ENCODE measurements at places on chromosomes 7 and 10.

DNA sequence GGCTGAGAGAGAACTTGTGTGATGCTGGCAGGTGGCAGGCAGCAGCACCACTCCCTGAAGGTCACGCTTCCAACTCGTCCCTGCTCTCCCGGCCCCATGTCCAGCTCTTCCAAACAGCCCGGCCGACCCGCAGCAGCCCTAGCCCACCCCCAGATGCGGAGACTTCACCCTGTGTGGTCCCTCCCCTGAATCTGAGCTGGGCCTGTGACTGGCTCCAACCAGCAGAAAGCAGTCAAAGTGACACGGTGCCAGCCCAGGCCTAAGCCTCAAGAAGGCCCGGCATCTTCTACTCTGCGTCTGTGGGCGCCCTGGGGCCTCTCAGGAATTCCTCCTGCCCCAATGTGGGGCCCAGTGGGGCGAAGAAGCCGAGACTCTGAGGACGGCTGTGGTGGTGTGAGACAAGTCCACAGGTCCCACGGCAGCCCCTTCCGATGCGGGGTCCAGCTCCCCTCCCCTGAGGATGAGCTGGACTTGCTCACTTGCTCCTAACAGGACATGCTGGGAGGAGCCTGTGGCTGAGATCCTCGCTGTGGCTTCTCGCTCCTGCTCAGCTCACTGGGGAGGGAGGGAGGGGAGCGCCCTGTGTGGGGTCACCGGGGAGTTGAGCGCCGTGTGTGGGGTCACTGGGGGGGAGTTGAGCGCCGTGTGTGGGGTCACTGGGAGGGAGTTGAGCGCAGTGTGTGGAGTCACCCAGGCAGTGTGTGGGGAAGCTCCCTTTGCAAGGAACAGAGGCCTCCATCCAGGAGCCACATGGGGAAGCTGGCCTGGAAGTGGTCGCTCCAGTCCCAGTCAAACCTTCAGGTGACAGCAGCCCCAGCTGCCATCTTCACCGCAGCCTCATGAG, 9.5 kb downstream of the STK32C start:
- DNase-seq: no peak

- DNase-seq: no peak
These were observed 115.3 kb downstream of the PIP4K2A start for GRCh38 chr10:22599048-22599561.

DNA sequence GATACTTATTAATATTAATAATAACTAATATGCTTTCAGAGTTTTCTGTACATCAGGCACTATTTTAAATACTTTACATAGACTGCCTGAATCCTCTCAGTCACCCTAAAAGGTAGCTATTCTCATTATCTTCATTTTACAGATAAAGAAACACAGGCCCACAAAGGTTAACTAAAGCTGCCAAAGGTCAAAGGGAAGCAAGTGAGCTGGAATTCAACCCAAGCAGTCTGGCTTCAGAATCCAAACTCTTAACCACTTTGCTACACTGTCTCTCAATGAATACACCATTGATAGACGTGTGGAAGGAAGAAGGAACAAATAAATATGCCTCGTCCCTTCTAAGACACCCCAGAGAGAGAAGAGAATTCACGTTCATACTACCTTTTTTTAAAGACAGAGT, 52.0 kb downstream of the GFRA1 start:
- DNase-seq: no peak

DNA sequence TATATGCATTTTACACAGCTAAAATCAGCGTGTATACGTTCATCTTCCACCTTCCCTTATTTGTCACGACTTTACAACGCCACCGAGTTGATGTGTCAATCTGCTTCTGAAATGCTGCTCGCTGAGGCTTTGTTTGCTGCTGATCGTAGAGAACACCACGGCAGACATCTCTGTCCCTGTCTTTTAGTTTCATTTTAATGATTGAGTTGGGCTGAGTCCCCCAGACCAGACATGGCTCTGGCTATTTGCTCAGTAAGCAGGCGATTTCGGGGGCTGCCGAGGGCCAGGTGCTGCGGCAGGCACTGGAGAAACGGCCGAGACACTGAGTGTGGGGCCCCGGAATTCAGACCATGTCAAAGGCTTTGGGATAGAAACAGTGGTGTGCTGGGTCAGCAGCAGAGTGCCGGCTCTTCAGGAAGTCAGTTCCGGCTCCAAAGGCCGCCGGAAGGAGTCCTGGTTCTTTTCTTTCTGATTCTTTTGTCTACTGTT, 5.0 kb downstream of the LRRC27 start:
- DNase-seq: no peak

DNA sequence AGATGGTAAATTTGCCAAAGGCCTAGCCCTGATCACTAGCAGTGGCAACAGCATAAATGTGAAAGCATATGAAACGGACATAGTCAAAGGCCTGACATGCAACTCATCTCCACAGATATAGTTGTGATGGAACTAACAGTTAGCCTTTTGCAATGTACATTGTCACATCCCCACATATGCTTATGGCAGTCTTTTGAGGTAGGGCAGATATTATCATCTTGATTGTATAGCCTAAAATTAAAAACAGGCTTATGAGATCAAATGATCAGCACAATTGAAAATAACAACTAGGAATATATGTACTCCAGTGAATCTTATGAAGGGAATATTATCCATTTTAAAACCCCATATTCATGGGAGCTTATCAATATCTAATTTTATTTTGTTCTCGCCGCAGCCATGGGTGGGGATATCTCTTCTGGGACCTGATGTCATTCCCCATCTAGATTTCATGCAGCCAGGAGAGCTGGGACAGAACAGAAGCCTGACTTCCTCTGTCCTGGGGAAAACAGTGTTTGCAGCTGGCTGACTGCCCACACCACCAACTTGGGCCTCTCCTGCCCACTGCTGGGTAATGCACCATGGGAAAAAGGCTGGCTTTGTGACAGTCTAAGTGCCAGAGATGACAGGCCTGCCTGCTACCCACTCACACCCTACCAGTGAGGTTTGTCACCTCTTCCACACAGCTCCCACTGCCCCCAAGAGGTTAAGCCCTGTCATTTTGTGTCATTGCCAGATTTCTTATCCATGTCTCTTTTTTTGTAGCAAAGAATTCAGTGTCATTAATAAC, 180.2 kb upstream of the FZD1 start:
- DNase-seq: no peak

DNA sequence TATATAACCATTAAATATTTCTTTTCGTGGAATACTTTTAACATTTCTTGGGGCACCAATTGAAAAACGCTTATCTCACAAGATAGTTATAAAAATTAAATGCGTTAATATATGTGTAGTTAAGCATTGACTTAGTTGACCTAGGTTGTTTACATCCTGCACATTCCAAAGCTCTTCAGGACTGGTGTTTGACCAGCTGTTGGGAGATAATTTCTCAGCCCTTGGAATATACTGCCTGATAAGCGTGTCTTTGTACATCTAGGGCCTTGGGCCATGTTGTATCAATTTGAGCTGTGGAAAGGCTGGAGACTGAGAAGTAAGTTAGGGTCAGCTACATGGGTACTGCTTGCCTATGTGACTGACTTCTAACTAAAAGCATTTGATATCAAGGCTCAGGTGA, 90.0 kb upstream of the AOAH start:
- no peak for DNase-seq
